Endothelial cell (in vitro differentiated cells): ENCODE measurements at places on chromosomes 2 and 18.

- DNase-seq = no peak
Observed at GRCh38 chr2:39796134-39796533, 17.1 kb upstream of the THUMPD2 start.

DNA sequence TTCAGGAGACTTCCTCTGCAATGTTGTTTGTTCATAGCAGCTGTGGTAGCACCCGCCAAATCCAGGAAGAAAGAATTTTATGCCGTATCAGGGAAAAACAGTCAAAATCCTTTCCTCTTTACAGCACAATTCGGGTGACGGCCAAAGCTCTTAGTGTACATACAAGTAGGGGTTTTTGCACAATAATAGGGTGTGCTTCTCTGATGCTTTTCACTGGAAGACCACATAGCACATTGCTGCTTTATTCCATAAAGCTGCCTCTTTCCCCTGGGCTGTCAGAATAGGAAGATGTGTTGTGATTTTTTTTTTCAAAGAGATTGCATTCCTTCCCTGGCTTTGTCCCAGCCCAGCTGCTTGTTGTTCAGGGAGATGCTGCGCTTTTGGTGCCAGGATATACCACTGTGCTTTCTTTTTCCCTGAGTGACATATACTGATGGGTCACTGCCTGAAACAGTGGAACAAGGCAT, 27.2 kb upstream of the LANCL1 start:
- DNase-seq = no peak

GRCh38 chr2:168397629-168398028, 58.4 kb upstream of the CERS6 start:
- DNase-seq = no peak

- no peak for DNase-seq
Observed at GRCh38 chr18:13635046-13635445, 91.3 kb downstream of the FAM210A start.
